ENCODE measurements at places on chromosomes 3 and 15. TPM values are rescaled to one million over a fixed set of nuclear protein-coding genes. Genes with fewer than 3 reads are reported as not detected.

The CIP2A gene
- 0.83 TPM for total RNA-seq

The SKOR1 gene
- total RNA-seq, result not detected

The GABRR3 gene
- total RNA-seq, result not detected

The EXD1 gene
- not detected for total RNA-seq

The NME9 gene
- not detected for total RNA-seq

The THBS1 gene
- 205 TPM for total RNA-seq

The EID1 gene
- 369 TPM for total RNA-seq

The HTR3E gene
- not detected for total RNA-seq

The AP4E1 gene
- total RNA-seq, result 7.0 TPM

The TIGIT gene
- not detected for total RNA-seq

The ZNF80 gene
- not detected for total RNA-seq

- no peak for DNase-seq
Measured at GRCh38 chr3:143699424-143699823, 148.8 kb downstream of the SLC9A9 start.

- DNase-seq, result no peak
Measured at GRCh38 chr15:56820333-56820732, 87.0 kb upstream of the ZNF280D start.

- no peak for DNase-seq
Measured at GRCh38 chr15:75036212-75036616, 12.8 kb downstream of the PPCDC start.

DNA sequence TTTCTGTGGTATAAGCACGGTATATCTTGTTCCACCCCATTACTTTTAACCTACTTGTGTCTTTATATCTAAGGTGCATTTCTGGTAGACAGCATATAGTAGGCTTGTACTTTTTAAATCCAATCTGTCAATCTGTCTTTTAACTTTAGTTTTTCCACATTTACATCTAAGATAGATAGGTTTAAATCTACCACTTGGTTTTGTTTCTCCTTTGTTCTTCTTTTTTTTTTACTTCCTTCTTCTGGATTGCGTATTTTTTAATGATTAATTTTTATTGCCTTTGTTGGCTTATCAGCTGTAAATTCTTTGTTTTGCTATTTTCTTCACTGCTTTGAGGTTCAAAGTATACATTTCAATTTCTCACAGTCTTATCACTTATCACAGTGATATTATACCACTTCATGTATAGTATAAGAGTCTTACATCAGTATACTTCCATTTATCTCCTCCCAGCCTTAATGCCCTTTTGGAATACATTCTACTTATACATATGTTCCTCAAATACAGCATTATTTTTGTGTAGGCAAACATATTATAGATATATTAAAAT lies 31.0 kb downstream of the IQCB1 start:
- no peak for DNase-seq

GRCh38 chr3:132160198-132160597 lies 125.4 kb upstream of the CPNE4 start:
- no peak for DNase-seq

DNA sequence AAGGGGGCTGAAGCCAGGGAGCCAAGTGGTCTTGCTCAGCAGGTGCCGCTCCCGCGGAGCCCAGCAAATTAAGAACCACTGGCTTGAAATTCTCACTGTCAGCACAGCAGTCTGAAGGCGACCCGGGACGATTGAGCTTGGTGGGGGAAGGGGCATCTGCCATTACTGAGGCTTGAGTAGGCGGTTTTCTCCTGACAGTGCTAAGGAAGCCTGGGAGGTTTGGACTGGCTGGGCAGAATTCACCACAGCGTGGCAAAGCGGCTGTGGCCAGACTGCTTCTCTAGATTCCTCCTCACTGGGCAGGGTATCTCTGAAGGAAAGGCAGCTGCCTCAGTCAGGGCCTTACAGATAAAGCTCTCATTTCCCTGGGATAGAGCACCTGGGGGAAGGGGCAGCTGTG lies 57.0 kb upstream of the GPR149 start:
- DNase-seq, result no peak

- DNase-seq, result no peak
Measured at GRCh38 chr3:151875759-151876158, 2.3 kb downstream of the SUCNR1 start.

DNA sequence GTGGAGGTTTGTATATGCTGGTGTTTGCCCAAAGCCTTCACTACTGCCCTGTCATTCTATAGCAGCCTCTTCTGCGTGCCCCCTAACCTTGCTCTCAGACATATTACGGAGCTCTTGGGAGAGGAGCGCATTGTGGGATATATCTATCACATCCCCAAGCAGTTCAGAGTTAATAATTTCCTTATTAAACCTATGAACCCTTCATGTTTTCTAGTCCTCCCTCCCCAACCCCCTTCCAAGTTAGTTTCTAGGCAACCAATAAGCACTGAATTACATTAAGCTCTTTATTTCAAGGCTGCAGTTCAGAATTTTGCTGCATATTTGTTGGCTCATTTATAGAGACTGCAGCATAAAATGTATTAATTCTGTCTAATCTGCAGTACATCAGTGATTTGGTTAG lies 57.3 kb upstream of the GRM7 start:
- no peak for DNase-seq

DNA sequence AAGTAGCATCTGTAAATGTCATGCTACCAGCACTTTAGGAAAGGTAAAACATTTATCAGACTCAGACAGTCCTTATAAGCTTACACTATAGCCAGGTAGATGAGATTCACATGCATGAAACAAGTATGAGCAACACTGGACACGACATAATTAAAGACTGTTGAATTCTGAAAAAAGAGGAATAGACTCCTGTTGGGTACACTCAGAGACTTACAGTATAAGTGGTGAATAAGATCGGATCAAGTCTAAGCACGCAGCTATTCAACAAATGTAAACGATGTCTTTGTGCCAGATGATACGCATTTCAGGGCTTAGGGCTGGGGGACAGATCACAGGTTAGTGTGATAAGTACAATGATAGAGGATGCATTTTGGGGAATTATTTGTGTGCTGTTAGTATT lies 43.2 kb upstream of the SPPL2A start:
- no peak for DNase-seq

DNA sequence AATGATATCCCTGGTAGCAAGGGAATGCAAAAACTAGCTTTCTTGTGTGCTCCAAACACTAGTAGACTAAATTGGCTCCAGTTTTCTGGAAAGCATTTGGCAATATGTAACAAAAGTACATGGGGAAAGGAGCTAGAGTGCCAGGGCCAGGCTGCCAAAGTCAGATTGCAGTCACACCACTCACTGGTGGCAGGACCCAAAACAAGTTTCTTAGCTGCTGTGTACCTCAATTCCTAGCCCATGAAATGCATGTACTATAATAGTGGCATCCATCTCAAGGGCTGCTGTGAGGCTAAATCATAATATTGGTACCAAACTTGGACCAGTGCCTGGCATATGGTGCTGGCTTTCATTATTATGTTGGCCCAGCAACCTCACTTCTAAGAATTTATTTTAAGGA lies 49.3 kb downstream of the CLDN18 start:
- no peak for DNase-seq

GRCh38 chr3:178671791-178672190 lies 135.6 kb downstream of the KCNMB2 start:
- DNase-seq, result no peak

DNA sequence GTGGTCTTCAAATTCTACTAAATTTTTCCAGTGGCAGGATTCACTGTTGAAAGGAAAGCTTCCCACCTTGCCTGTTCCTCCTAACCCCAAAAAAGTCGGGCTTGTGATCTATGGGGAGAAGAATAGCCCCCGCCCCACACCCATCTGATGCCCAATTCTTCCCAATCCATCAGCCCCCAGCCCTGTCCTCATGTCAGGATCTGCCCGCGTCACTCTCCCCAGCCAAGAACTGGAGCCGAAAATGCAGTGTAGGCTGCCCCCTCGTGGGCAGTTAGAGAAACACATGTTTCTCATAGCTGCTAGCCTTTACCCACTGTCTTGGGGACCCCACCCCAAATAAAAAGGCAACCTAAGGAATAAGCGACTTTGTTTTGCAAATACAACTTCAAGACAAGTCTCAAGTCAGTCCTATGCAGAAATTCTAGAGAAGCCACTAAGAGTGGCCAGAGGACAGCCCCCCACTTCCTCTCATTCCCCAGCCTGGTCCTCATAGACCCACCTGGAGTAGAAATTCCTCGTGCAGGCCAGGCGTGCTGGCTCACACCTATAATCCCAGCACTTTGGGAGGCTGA lies 13.0 kb upstream of the CSK start:
- DNase-seq, result no peak

- DNase-seq, result no peak
Measured at GRCh38 chr15:58214591-58215340, 76.6 kb downstream of the AQP9 start.

DNA sequence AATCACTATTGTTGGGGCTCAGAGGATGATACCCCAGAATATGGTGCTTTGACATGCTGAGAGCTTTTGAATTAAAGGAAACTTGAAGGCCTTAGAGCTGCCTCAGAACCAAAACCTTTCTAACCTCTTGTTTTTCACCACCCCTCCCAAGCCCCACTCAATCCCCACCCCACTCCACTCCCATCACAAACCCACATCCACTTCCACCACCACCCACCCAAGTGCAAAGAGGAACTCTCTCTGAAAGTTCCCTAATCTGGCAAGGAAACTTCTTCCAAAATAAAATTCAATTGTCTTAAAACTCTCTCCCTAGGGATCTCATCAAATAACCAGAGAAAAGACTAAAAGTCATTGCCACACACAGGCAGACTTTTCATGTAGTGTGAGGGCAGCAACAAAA lies 301.2 kb upstream of the ARHGEF26 start:
- no peak for DNase-seq

DNA sequence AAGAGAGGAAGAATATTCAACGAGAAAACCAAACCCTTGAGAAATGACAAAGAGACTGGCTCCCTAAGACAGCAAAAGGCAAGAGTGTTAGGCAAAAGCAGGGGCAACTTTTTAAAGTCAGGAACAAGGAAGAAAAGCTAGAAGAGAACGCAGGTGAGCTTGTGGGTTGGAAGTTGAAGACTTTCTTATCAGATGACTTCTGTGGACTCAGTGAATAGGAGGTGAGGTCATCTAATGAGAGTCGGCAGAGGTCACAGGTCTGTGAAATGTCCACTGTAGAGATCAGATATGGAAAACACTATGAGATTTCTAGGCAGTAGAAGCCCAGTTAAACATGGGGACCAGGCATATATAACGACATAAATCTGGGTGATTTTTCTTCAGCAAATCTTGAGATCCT lies 27.2 kb upstream of the TNIK start:
- DNase-seq, result no peak

DNA sequence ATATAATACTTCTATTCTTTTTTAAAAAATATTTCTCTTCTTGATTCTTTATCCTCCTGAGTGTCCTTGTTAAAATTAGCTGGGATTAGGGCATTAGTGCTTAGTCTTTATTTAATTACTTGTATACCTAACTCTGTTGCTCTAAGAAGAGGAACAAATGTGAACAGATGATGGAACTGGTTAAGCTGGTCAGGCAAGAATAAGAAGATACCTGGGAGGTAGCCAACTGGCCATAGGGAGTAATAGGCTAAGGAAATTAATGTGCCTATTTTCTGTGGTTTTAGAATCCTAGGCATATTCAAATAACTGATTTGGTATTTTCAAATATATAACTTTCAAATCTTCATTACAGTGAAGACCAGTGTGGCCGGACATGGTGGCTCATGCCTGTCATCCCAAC lies 54.4 kb downstream of the EIF3J start:
- DNase-seq, result no peak

- DNase-seq, result no peak
Measured at GRCh38 chr3:112129925-112130637, 3.0 kb downstream of the GCSAM start.

GRCh38 chr3:119937229-119937628 lies 155.3 kb downstream of the NR1I2 start:
- DNase-seq, result no peak

DNA sequence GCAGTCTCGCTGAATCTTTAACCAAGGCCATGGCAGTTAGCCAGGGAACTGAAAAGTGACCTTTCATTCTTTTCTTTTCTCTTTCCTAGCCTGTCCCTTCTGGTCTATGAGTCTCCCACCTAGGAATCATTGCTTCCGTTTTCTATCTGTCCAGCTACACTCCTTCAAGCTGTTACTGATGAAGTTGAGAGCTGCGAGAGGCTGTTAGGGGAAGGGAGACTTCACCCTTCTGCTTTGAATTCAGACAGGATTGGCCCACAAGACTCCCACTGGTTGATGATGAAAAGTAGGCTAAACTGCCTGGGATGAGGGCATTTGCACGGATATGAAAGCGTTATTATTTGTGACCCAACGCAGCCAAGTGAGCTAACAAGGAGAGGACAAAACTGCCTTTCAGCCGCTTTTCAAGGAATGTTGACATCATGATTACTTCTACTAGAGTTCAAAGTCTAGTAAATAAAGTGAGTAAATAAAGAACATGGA lies 30.2 kb downstream of the EIF4E3 start:
- DNase-seq, result no peak

DNA sequence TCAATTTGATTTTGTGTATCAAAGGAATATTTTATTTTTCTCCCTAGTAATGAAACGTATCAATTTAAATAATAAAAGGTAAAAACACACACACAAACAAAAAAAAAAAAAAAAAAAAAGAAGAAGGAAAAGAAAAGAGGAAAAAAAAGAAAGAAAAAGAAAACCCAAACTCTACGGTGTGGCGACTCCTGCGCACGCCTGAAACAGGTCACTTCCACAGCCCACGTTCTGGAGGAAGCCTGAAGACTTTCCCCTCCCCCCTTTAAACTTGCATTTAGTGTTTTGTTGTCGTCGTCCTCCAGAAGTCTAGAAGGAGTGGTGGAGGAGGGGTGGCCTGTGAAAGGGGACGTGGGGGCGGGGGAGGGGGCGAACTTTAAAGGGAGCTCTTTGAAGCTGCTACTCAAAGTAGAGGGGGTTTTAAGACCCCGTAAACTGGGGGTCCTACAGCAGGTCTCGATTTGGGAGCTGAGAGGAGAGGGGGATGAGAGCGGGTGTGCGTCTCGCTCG lies 2.3 kb upstream of the TLE3 start:
- no peak for DNase-seq

DNA sequence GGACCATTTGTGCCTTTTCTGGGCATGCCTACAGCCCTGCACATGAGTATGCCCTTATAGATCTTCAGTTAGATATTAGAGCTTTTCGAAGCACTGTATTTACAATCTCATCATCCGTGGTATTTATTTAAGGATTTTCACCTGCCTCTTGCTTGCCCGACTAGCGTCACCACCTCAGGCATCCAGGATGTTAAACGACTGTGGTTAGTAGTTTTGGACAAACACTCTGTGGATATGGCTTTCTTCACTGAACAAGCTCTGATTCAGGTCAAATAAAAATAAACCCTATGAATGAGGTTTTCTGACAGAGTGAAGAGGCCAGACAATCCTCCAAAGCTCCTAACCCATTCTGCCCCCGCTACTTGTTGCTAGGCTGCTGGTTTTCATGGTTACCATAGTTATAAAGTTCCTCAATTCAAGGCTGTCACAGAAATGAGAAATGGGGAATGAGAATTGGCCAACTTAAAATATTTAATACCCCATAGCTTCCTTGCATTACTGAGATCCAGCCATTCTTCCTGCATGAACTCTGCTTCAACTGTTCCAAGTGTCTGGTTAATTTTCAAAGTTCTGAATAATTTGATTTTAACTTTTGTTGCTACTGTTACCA lies 440.1 kb downstream of the GABRG3 start:
- no peak for DNase-seq

All from right atrium auricular region (tissue), 2 donors.